Activated CD4-positive, alpha-beta T cell treated with anti-CD3 and anti-CD28 coated beads, Interleukin-2, amount 50 U/mL, for 48 hours (primary cell): ENCODE measurements at places on chromosomes 1 and 21.

- peak; percentile 49 for DNase-seq
These were observed 449 bp downstream of the EPS15 start for GRCh38 chr1:51518586-51519047.

DNA sequence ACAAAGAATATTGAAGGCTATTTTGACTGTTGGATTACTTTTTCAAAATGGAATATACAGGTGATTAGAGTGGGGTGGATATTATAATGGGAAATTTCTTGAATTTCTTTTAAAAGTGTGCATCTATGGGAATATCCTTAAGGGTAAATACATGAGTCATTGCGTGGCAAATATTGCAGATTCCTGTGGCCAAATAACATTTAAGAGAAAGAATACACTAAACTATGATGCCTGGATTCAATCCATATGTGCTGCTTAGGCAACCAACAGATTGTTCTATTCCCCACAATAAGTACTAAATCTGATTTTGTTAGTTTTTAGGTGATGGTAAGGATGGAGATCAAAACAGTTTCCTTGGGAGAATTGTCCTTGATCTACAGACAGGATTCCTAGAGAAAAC lies 119.5 kb downstream of the HMCN1 start:
- no peak for DNase-seq

DNA sequence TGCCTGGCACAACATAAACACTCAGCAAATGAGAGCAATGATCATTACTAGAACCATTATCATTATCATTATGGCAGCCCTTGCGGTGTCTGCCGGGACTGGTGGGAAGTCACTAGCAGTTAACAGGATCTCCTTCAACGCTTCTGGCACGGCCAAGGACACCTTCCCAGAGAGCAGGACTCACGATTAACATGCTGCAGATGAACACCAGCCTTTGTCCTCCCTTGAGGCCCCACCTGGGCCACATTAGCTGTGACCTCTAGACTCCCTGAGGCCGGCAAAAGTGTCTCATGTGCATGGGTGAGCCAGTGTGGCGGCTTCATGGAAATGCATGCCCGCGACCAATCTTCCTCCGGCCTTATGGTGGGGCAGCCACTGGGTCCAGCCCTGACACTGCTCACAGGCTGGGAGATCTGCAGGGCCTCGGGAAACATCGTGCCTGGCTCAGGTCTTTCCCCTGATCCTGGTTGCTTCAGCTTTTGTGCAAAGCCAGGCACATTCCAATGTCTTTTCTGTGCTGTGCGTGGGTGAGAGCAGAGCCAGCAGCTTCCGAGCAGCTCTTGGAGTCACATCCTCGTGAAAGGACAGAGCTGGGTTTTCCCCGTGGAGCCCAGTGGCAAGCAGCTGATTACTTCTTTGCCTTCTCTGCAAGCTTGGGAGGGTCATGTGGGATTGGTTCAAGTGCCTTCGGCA lies 107.3 kb downstream of the HMGB4 start:
- no peak for DNase-seq

DNA sequence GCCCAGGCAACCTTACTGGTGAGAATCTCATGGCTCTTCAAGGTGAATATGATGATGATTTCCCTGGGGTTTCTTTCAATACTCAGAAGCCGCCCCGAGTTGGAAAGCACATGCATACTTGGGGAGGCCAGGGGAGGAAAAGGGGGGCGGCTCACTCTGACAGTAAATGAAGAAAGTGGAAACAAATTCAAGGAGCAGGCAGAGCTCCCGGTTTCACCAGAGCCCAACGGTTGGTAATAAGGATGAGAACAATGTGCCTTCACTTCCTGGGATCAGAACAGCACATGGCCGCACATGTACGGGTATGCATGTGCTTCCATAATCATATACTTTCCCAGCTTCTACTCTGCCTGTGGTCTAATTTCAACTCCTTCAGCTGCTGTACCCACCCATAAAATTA lies 3.8 kb upstream of the ARHGEF2 start:
- DNase-seq, result no peak

DNA sequence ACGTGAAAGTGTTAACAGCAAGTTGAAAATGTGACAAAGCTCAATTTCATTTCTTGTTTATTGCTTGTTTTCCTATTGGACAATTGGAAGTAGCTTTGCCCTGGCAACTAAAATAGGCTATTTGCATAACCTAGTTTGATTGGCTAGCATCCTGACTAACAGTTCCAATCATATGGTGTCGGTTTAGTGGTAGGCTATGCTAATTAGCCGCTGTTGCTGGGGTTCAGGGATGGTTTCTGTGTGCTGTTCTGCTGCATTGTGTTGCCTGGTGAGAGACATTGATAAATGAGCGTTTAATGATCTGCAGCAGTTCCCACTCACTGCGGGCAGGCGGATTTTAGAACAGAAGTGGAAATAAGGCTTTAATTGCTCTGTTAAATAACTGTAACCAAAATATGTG lies 68.5 kb downstream of the DYRK1A start:
- peak; percentile 21 for DNase-seq

- no peak for DNase-seq
These were observed 15.3 kb upstream of the NPHP4 start for GRCh38 chr1:6007318-6008083.

DNA sequence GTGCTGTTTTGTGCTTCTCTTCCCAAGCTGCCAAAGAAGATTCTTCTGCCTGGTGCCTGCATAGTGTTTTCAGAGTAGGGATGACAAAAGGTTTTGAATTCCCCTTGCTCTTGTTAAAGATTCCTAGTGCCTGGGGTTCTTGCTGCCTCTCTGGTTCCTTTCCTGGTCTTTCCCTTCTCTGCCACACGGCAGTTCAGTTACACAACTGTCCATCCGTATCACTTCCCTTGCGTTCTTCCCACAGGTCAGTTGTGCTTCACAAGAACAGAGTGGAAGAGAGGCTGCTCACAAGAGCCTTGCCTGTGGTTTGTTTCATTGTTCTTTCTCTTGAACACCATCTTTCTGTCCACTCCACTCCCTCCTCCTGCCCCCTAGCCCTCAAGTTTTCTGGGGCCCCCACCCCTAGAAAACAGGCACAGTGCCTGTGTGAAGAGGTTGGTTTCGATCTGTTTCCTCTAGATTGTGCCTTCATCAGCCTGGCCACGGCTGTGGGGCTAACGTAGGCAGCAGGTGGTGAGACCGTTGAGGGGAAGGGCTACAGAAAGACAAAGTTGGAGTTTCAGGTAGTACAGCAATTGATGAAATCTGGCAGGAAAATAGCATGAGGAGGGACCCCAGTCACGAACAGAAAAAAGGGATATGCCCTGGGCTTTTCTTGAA lies 5.8 kb downstream of the VASH2 start:
- no peak for DNase-seq

DNA sequence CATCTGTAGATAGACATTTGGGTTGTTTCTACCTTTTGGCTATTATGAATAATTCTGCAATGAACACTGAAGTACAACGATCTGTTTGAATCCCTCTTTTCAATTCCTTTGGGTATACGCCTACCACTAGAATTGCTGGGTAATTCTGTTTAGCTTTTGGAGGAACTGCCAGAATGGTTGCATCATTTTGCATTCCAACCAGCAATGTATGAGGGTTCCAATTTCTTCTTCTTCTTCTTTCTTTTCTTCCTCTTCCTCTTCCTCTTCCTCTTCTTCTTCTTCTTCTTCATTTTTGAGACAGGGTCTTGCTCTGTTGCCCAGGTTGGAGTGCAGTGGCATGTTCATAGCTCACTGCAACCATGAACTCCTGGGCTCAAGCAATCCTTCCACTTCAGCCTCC lies 13.8 kb upstream of the THEM5 start:
- DNase-seq, result no peak

GRCh38 chr1:106659490-106660244 lies 396.8 kb upstream of the PRMT6 start:
- no peak for DNase-seq

DNA sequence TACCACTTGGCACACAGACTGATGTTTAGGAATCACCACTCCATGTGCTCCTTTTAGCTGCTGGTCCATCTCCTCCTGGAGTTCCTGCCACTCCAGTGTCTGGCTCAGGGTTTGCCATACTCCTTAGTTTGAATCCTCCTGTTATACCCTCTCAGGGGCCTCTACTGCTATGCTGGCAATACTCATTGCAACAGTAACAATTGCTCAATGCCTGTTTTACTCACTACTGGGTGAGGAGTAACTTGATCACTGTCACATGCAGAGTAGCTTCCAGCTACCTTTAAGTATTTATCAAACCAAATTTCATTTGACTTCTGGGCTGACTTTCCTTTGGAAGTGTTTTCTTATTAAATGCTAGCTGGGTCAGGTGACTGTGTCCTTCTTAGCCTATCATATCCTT lies 107.2 kb upstream of the WLS start:
- no peak for DNase-seq

DNA sequence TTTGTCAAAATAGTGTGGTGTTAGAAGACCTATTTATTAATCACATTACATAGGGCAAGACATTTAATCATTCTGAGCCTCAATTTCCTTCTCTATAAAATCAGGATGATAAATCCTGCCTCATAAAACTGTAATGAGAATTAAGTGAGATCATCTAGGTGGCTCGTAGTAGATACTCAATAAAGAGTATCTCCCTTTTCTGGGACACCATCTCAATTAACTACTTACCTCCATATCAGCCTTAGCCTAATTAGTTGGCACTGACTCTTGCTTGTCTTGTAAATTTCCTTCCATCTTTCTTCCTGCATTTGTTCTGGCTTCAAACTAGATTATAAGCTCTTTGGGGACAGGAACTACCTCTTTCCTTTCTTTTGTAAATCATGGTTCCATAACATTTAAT lies 102.6 kb upstream of the TNR start:
- no peak for DNase-seq

GRCh38 chr1:59199719-59200376 lies 97.0 kb upstream of the FGGY start:
- no peak for DNase-seq

DNA sequence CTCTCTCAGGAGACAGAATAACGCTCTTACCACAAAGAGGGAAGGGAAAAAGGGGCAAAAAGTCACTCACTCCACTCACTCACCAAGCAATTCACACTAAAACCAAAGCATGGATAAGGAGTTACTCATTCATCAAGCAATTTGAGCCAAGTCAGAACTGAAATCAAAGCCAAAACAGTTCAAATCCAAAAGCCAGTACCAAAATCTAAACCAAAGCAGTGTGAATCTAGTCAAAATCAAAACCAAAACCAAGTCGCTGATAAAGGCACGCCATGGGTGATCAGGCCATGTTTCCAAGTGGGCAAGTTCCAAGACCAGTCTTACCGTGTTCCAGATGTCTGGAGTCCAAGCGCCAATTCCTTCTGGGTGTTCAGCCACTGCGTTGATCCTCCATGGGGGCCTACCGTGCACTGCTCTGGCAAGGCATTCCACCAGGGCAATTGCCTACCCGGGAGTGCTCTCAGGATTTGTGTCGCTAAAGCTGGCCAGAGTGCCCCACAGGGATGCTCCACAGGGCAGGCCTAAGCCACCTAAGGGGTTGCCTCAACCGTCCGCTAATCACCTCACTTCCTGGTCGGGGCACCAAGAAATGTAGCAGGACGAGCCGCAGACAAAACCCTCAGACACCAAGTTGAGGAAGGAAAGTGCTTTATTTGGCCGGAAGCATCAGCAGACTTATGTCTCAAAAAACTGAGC lies 142.3 kb downstream of the TRIM33 start:
- DNase-seq, result no peak

DNA sequence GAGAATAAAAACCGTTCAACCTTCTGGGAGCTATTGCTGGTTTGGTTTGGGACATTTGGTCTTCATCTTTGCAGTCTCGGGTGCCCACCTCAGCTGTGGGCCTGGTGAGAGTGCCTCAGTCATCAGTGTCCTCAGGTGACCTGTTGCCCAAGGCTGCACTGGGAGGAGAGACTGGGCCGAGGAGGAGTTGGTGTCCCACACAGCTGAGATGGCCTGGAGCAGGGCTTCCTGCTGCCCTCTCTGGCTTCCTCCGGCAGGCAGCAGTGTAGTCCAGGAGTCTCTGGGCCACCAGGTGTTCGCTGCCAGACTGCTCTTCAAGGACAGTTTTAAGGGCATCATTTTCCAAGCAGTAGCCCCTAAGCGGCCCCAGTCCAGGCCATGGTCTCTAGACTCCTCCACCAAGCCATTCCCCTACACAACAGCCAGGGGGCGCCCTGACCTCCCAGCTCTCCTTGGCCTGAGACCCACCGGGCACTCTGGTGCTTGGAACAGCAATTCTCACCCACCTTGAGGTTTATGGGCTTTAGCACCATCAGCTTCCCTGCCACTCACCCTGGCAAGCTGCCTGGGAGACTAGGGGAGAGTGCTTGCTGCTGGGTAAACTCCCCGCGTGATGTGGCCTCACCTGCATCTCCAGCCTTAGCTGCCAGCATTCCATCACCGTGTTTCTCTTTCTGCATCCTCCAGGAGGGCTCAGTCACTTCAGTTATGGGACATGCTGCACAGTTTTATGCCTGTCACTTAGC lies 9.1 kb upstream of the SYTL1 start:
- peak; percentile 65 for DNase-seq

DNA sequence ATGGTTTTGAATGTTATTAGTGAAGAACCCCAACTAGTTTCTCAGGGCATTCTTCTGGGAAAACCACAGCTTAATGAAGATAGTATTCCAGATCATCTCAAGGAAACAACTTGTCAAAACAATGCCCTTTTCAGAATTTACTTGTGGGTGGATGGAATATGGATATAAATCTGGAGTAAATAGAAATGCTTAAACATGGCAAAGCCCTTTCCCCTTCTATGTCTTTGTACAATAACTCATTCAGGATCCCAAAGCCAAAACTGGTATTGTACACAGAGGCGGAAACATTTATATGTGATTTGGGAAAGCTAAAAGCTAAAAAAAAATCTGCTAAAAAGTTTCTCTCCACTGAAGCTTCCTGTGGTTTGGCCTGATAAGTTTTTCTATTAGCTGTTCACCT lies 55.5 kb upstream of the RGS5 start:
- no peak for DNase-seq

DNA sequence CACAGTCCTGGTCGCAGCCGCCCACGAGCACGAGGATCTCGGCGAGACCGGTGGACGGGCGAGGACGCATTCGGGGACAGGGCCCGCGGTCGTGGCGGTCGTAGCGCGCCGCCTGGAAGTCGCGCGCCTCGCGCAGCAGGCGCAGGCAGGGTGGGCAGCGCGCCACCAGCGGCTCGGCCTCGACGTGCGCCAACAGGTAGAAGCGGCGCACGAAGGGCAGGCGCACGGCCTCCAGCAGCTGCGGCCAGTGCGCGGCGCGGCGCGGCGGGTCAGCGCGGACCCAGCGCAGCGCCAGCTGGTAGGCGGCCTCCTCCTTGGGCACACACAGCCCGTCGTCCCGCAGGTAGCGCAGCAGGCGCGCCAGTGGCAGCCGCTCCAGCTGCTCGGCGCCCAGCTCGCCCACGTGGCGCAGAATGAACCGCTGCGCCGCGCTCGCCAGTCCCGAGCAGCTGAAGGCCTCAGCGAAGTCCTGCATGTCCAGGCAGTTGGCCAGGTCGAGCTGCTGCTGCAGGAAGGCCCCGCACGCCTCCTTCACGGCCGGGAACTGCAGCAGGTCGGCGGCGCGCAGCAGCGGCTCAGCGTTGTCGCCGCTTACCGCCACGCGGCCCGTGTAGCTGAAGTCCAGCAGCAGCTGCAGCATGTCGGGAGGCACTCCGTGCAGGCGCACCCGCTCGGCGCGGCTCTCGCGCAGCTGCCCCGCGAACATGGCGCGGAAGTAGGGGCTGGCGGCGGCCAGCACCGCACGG lies 573 bp downstream of the KLHL21 start:
- DNase-seq, result peak; percentile 40
